ENCODE measurements at places on chromosomes 11 and 22. TPM values are rescaled to one million over a fixed set of nuclear protein-coding genes. Genes with fewer than 3 reads are reported as not detected.

- no peak for DNase-seq
These were observed 40.3 kb upstream of the A4GALT start for GRCh38 chr22:42760806-42761565.

DNA sequence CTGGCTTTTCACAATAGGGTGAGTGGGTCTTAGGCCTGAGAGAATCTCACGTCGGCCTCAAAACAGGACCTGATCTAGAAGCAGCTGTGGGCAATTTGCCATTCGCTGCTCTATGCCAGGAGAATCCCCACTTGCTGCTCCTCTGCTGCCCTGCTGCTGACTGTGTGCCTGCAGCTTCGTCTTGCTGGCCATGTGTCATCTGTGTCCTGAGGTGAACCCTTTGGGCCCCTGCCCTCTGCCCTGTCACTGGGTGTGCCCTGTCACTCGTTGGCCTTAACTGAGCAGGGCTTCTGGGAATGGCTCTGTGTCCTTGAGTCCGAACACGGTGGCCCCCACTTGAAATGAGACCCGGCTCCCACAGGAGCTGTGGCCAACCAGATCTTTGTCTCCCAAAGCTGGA, 6.2 kb downstream of the NAA40 start:
- DNase-seq: no peak

- DNase-seq: no peak
These were observed 88.5 kb upstream of the SYT13 start for GRCh38 chr11:45374653-45375059.

DNA sequence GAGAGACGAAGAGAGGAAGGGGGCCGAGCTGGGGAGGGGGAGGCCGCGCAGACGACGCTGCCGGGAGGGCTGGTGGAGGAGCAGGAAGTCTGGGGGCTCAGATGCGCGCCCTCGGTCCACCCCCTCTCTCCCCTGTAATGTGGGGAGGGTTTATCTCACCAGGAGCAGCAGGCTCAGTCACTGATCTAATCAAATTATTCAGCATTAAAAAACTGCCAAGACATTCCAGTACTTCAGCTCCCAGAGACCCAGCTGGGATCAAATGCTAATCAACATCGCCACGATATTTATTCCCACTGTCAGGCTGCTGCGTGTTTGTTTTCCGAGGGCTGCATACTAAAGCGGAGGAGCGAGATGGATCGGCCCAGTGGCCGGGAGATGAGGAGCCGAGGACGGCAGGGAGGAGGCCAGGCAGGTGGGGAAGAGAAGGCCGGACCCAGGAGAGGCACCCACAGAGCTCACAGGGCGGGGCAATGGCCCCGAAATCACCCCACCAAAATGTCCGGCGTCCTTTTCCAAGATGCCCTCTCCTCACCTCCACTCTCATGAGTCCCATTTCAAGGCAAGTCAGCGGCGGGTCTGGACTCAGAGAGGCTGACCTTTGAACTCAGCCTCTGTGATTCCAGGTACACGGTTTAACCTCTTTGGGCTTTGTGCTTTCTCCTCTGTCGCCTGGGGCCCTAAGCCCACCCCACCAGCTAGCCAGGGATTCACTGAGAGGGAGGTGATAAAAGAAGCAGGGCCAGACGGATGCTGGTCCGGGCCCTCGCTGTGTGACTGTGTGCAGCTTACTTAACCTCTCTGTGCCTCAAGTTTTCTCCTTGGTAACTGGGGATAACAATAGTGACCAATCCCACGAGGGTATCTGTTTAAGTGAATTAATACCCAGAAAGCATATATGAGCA, 502.1 kb downstream of the MN1 start:
- DNase-seq: no peak

GRCh38 chr22:32202539-32203180, 2.2 kb downstream of the RFPL2 start:
- peak; percentile 36 for DNase-seq

CCND1 gene
- 63.6 TPM for total RNA-seq

Data from NCI-H460 (cell line).